ENCODE measurements at places on chromosomes 5 and 9.
A peak's percentile ranks its signal among the peaks of the same experiment; 100 is the strongest.

DNA sequence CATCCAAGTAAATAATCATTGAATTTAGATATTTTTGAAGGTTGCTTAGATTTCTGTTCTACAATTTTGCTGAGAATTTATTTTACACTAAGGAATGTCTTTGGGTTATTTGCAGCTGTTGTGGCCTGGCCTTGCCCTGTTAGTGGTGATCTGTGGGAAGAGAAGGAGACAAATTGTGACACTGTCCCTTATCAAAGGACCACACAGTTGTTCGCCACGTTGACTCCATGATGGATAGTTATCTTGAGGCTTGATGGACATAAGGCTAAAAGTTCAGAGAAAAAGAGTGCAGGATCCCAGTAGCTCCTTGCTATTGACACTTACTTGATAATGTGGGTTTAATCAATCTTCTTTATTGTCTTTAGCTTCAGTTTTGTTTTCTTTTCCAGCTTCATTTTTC is 186.6 kb upstream of the MEF2C start:
- DNase-seq = no peak

DNA sequence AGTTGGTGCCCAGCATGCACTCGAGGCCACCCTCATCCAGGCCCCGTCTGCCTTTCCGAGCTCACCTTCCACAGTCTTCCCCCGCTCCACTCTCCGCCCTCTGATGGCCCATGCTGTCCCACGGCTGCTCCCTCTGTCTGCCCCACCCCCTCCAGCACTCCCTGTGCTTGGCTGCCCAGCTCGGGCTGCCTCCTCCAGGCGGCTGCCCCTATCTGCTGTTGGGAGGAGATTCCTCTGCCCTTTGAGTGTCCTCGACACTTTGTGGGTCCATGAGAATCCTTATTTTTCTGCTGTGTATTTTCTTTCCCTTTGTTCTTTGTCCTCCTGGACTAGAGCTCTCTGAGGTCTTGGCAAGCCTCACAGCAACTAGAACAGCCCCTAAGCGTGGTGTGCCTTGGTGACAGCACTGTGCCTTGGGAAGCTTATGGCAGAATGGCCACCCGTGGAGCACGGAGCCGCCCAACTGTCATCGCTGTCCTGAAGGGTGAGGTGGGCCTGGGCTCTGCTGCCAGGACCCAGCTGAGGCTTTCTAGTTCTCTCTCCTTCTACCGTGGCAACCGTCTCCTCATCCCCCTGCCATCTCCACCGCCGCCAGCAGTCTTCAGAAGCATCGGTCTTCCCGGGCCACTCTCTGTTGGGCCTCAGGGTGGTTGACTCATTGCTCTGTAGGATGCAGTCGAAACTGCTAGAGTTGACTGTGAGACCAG is 5.2 kb downstream of the NTMT1 start:
- DNase-seq = no peak

DNA sequence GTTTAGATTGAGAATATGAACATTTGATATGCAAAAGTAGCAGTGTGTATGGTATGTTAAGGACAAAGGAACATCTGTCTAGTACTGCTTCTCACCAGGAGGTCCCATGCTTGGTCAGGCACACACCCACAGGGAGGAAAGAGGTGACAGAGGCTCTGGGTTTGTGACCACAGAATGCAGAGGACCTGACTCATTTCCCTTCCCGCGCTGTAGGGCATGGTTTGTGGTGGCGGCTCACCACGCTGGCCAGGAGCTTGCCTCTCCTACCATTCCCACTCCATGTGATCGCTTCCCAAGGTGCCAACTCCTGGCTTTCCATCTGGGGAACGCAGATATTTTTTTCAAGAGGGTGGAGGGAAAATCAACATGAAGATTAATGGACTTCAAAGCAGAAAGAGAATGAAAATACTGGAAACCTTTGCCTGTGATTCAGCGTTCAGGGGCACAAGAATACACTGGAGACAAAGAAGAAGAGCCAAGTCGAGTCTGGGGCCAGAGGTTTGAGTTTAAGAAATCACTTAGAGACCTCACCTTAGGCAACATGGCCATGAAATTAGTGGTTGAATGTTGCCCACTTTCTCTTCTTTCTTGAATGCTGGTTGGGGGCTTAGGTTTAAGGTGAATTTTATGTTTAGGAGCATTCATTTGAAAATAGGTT is 477.8 kb downstream of the CCDC171 start:
- no peak for DNase-seq

DNA sequence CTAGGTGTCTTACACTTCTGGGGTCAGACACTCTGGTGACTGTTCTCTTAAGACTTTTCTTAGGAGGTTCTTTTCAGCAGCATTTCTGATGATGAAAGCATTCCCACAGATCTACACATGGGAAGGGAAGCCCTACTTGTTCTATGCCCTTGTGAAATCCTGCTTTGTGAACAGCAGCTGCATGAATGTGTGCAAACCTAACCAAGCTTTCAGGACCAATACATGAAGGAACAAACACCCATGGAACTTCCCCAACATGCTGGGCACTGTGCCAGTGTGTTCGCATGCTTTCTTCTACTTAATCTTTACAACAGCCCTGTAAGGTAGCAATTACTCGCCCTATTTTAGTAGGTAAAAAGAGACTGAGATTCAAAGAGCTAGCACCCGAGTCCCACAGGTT is 439.9 kb upstream of the KLF4 start:
- DNase-seq = no peak

- no peak for DNase-seq
Observed at GRCh38 chr5:73135429-73136054, 15.2 kb downstream of the TMEM171 start.

- no peak for DNase-seq
Observed at GRCh38 chr5:126233256-126233655, 190.0 kb upstream of the GRAMD2B start.

GRCh38 chr5:76299592-76299991 is 103.5 kb upstream of the IQGAP2 start:
- DNase-seq = no peak

DNA sequence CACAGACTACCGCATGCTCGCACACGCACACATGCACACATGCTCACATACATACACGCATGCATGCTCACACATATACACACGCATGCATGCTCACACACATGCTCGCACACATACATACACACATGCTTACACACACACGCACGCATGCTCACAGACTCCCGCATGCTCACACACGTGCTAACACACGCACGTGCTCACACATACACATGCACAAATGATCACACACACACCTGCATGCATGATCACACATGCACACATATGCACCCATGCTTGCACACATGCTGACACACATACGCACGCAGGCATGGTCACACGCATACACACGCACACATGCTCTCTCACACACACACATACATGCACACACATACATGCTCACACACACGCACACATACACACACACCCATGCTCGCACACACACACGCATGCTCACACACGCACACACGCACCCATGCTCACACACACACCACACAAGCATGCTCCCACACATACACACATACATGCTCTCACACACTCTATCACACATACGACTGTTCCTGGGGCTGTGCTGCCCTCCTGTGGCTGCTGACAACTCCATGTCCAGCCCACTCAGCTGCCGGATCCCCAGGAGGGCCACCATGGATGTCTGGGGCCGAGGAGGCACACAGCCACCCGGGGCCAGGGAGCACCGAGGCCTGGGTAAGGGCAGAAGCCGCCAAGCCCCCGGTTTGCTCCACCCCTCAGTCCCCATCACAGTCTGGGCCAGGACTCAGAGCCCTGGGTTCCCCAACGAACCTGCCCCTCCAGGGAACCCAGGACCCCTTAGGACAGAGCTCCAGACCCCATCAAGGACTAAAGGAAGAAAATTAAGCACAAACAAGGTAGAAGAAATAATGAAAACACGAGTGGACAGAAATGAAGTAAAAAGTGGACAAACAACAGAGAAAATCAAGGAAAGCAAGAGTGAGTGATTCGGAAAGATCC is 31.4 kb upstream of the EGFL7 start:
- DNase-seq = peak; percentile 91

- no peak for DNase-seq
Observed at GRCh38 chr9:32350682-32351081, 33.8 kb upstream of the ACO1 start.

DNA sequence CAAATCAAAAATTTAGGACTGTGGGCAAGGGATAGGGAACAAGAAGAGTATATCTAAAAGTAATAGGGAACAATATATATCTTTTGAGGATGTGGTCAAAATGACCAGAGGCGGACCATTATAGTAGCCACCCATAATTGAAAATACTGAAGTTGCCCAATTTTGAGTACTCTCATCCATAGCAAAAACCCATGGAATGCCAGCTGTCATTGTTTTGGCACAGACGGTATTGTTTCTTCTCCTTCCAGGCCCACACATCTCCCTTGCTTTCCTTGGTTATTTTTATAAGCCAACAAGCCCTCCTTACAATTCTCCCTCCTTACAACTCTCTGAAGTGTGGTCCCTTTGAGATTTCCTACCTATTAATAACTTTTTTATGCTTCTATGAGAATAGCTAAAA is 50.4 kb upstream of the RGMB start:
- DNase-seq = no peak

DNA sequence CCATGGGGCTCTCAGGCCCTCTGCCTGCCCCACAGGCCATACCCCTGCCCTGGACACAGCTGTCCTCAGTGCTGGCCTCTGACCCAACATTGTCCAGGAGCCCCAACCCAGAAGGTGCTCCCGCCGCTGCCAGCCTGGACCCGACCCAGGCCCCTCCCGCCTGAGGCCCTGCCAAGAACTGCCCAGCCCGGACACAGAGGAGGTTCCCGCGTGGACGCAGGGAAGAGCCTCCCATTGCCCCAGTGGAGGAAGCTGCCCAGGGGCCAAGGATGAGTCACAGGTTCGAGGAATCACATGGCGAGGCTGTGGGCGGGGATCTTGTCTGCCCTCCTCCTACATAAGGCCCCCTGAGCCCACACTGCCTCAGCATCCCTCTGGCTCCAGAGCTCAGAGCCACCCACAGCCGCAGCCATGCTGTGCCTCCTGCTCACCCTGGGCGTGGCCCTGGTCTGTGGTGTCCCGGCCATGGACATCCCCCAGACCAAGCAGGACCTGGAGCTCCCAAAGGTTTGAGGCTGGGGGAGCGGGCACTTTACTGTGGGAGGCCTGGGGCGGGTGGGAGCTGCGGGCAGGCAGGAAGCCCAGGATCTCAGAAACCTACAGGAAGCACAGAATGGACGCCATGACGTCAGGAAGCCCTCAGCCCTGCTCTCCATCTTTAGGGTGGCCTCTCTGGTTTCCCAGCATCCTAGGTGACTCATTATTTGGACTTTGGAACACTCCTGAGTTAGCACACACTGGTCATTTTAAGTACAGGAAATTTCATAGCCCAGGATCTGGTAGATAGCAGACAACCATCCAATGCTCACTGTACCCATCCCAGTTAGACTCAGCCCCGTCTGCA is at the start of gene PAEP:
Gene PAEP (plus strand): TSS at position 366 of the 844 bp plus-strand sequence.
- no peak for DNase-seq

DNA sequence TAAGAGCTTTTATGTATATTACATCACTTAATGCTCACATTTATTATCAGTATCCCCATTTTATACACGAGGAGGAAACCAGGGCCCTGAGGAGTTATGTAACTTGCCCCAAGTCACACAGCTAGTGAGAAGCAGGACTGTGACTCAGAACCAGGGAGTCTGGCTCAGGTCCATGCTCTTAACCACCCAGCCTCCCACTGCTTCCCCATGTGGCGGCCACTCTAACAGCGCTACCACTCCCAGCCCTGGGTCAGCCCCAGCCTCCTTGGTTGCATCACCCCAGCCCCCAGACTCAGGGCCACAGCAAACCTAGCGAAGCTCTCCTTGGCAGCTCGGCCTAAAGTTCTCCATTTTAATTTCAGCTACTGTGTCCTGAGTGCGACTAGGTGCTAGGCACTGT is 159.1 kb downstream of the PAX5 start:
- no peak for DNase-seq

DNA sequence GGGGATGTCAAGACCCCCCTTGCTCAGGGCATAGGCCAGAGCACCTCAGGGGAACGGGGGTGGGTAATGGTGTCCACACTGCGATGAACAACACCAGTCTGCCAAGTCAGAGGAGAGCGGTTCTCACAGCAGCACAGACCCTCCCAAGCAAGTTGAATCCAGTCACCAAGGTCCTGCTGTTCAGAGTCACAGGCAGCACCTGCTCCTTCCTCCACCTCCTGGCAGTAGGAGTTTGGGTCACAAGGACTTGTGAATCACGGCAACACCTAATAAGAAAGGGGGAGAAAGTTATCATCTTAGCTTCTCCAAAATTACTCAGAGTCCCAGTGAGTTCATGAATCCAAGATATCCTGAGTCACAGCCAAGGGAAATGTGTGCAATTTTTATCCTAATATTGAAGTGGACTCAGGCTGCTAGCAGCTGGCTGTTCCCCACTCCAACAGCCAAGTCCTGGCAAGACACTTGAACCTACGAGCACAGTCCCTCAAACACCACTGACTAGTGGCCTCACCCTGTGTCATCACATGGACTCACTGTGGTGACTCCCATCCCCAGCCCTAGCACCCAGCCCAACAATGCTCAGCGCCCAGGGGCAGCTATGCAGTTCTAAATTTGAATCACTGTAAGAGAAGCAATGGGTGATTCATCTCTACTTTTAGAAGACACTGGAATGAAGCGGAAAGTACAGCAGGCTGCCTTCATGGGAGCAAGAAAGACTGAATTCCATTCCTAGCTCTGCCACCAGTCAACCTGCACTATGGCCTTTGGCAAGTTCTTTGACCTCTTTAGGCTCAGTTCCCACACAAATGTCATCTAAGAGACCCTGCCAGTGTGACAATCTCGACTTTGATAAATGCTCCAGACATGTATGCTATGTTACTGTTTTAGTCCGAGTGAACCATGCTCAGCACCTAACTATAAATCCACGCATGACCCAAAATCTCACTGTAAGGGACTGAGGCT is 113.7 kb downstream of the KLHL3 start:
- no peak for DNase-seq

GRCh38 chr5:176621661-176622079 is 8.7 kb downstream of the SNCB start:
- DNase-seq = no peak

GRCh38 chr5:96151891-96152290 is 190.2 kb upstream of the ELL2 start:
- DNase-seq = no peak

- no peak for DNase-seq
Observed at GRCh38 chr5:82738681-82739269, 338.4 kb downstream of the TMEM167A start.

GRCh38 chr5:102375876-102376275 is 79.8 kb upstream of the SLCO4C1 start:
- DNase-seq = no peak

- no peak for DNase-seq
Observed at GRCh38 chr9:81083854-81084512, 605.4 kb downstream of the TLE1 start.

GRCh38 chr5:104048231-104048630 is 485.6 kb upstream of the NUDT12 start:
- no peak for DNase-seq

All from endothelial cell (in vitro differentiated cells).